ENCODE measurements at places on chromosomes 12 and 14.

GRCh38 chr14:49538852-49539251 is 47.3 kb downstream of the RPS29 start:
- no peak for DNase-seq

- no peak for DNase-seq
Observed at GRCh38 chr14:35158951-35159653, 36.8 kb downstream of the PRORP start.

DNA sequence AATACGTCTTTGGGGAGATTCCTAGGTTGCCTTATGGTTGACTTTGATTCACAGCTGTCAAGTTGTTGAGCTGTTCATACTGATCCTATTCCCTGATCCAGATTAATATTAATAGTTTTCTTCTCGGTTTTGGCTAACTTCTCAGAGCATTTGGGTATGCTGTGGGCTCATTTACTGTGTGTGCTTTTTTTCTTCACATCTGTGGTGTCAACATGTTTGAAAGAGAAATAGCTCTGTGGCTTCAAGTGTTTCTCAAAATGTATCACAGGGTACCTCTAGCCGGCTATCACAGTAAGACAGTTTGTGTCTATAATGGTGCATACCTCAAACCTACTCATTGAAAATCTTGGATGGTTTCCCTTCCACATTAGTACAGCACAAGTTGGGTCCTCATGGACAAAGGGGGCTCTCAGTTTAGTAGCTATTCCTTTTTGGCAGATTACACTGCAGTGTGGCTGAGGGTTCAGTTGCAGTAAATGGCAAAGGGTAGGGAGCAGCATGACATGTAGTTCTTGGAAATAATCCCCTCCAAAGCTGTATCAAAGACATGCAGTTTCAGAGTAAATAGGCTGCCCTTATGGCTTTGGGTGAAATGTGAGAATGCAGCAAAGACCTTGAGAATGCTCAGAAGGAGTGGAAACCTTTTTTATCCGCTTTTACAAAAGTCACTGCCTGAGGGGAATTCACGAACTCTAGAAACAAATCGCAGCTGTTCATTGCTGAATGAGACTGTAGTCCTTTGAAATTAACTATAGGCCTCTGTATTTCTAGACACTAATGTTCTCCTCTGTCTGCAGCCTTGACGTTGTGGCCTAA is 102.4 kb upstream of the ATF1 start:
- no peak for DNase-seq

DNA sequence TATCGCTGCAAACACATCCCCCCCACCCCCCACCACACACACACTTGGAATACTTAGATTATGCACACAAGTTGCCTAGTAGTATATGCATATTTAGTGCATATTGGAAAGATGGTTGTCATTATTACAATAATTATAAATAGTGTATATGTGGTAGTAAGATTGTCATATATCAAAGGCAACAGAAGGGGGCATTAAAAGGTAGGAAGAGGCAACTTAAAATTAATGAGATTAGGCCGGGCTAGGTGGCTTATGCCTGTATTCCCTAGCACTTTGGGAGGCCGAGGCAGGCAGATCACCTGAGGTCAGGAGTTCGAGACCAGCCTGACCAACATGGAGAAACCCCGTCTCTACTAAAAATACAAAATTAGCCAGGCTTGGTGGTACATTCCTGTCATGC is 52.1 kb downstream of the GSC start:
- no peak for DNase-seq

DNA sequence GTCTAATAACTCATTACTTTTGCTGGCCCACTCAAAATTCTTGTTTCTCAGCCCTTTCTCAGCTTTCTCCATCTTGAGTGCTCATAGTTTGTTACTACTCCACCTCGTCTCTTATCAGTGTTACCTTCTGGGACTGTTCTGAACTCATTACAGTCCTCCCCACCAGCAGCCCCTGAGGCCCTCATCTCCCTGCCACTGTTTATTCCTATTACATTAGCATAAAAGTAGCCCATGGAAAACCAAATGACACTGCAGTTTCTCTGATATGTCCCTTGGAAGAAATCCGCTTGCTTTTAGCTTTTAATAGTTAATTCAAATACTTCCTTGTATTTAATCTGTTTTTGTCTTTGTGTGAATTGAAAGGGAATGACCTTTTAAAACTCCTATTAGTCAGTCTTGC is 7.6 kb downstream of the AKAP6 start:
- DNase-seq: no peak

- DNase-seq: no peak
Observed at GRCh38 chr14:63401646-63402045, 82.9 kb upstream of the GPHB5 start.

DNA sequence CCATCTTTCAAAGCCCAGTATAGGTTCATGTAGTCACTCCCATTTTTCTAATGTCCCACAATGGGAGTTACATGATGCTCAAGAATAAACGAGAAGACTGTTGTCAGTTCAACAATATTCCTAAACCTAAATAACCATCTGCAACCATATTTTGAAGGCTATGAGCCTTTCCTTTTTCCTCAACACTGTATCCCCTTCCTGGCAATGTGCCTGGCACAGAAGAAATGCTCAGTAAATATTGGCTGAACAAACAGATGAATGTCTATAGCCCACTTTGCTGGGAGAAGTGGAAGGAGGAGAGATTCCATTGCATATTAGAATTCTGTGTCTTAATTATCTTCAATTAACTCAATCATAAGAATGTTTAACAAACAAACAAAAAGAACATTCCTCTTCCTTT is 6.1 kb downstream of the ARMH4 start:
- no peak for DNase-seq

DNA sequence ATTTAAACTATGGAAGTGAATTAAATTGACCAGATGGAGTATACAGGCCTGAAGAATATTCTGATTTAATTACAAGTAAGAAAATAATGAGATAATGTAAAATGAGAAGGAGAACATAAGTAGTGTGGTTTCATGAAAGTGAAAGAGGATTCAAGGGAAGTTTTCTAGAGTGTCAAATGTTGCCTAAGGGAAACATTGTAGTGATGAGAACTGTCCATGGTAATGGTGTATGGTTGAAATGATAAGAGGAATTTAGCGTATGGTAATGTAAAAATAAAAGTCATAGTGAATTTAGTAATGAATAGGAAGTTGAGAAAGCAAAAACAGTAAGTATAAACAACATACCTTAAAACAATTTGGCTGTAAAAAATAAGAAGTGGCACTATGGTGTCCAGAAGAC is 1954.6 kb upstream of the FLRT2 start:
- DNase-seq: no peak

- DNase-seq: no peak
Observed at GRCh38 chr12:125189502-125189901, 124.3 kb downstream of the AACS start.

DNA sequence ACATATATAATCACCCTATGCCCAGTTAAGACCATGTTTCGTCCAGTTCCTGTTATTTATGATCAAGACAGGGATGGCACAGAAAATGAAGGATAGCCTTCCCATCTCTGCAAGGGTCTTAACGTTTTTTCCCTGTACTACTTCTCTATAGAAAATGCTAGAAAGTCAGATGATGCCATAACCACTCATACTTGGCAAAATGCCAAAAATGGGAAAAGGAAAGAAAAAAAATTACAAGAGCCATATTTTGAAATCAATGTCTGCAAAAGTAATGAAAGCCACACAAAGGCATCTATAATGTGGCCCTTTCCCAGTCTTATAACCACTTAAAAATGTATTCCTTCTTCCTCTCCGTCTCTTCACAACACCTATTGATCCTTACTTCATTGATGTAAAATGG is 1.8 kb upstream of the MYL6B start:
- DNase-seq: no peak

- DNase-seq: no peak
Observed at GRCh38 chr12:93178154-93178878, 199.4 kb upstream of the NUDT4 start.

DNA sequence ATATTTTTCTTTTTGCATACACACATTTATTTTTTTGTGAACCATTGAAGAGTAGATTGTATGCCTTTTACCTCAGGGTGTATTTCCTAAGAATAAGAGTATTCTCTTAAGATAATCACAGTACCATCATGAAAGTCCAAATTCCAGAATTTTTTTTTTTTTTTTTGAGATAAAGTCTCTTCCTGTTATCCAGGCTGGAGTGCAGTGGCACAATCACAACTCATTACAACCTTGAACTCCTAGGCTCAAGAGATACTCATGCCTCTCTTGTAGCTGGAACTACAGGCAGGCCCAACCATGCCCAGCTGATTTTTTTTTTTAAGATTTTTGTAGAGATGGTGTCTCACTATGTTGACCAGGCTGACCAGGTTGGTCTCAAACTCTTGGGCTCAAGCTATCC is 10.9 kb downstream of the FRS2 start:
- DNase-seq: no peak

GRCh38 chr12:49777800-49778748 is 36.7 kb downstream of the TMBIM6 start:
- peak; percentile 88 for DNase-seq

- DNase-seq: no peak
Observed at GRCh38 chr14:43418324-43418723, 1088.8 kb downstream of the FSCB start.

DNA sequence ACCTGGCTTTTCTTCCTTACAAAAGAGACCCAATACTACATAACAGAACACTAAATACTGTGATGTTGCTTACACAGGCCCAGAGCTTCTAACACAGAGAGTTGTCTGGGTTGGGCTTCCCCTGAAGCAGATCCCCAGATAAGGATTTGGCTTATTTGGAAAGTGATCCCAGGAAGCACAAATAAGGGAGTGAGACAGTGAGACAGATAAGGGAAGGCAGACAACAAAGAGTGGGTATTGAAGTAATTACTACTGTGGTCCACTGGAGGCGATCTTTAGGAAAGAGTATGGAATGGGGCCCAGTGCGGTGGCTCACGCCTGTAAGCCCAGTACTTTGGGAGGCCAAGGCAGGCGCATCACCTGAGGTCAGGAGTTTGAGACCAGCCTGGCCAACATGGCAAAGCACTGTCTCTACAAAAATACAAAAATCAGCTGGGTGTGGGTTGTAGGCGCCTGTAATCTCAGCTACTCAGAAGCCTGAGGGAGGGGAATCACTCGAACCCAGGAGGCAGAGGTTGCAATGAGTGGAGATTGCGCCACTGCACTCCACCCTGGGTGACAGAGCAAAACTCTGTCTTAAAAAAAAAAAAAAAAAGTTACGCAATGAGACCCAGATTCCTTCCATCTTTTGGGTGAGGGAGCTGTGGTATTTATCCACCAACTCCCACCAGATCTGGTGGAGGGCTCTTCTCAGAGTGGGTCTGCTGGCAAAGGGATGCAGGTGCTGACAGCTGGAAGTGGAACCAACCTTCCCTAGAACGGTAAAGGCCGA is 10.2 kb upstream of the C12orf43 start:
- DNase-seq: no peak

DNA sequence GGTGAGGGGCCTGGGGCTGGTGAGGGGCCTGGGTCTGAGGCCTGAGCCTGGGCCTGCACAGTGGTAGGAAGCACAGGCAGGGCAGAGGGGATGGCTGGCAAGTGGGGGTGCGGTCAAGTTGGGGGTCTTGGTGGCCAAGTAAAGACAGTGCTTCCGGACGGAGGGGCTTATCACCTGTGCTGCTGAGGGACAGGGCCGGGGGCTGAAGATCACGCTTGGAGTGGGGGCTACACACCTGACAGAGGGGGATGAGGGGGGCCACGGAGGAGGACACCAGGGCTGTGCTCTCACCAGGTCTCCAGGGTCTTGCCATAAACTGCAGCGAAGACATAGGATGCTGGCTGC is 12.2 kb downstream of the TEDC1 start:
- DNase-seq: no peak

DNA sequence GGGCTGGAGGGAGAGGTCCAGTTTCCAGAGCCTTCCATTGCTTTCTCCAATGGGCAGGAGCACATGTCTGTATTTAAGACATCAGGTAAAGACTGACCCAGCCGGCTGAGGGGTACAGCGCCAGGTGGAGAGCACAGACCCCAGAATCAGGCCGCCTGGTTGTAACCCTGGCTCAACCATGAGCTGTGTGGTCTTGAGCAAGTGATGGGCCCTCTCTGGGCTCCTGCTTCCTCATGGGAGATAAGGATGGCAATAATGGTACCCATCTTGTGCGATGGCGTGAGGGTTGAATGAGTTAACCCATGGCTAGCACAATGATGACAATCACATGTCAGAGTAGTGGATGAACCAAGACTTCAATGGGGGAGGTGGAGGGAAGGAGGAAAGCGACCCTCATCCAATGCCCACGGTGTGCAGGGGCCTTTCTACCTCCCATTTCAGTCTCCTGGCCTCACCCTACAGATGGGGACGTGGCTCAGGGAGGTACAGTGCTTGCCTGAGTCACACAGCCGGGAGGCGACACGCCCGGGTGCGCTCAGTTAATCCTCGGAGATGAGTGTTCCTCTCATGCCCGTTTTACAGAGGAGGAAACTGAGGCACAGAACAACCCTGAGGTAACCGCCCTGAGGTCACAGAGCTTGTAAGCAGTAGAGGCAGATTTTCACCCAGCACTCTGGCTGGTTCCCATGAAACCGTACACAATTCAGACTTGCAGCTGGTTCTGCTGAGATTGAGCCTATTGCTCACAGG is 163.9 kb downstream of the RBM19 start:
- no peak for DNase-seq

GRCh38 chr12:86435053-86435452 is 178.9 kb upstream of the MGAT4C start:
- DNase-seq: no peak

GRCh38 chr12:25761356-25761755 is 197.1 kb upstream of the RASSF8 start:
- DNase-seq: no peak

DNA sequence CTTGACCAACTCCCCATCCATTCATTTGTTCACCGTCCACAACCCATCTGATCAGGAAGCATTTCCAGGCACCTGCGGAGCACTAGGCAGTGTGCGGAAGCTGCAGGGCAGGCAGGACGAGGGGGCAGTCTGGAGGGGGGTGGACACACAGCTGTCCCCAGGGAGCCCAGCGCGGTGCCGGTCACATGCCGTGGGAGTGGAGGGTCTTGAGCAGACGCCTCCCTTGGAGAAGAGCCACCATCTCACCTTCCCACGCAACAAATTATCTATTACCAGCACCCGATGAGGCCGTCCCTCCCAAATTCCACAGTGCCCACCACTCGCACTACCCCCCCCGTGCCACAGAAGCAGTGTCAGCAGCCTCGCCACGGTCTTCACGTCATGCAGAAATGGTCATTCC is 10.8 kb downstream of the DLK1 start:
- no peak for DNase-seq

DNA sequence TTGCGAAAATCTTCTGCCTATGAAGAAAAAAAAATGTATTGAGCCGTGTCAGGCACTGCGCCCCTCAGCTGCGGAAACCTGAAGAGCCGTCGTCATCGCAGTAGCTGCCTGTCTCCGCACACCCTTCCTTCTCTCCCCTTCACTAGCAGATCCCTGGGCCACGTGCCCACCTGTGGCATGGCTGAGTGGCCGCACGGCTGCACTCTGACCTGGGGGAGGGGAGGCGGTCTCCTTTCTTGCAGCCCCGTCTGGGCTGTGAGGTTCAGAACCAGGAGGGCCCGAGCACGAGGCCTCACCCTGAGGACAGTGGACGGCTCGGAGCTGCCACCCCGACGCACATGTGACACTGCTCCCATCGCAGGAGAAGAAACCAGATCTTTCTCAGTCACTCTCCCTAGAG is 24.9 kb downstream of the PGAM5 start:
- DNase-seq: no peak

GRCh38 chr12:76879710-76880518 is 1.1 kb upstream of the CSRP2 start:
- no peak for DNase-seq

- no peak for DNase-seq
Observed at GRCh38 chr12:65125247-65125646, 4.1 kb upstream of the WIF1 start.

- no peak for DNase-seq
Observed at GRCh38 chr12:3606128-3606527, 115.1 kb downstream of the PRMT8 start.

- no peak for DNase-seq
Observed at GRCh38 chr12:94749455-94749854, 99.1 kb upstream of the TMCC3 start.

All from iPS-NIHi11 (cell line).